ENCODE measurements at places on chromosomes 5 and 9.

- DNase-seq: no peak
These were observed 24.8 kb downstream of the GRIA1 start for GRCh38 chr5:153515301-153515700.

- no peak for DNase-seq
These were observed 79.4 kb downstream of the FAM114A2 start for GRCh38 chr5:153959134-153959957.

DNA sequence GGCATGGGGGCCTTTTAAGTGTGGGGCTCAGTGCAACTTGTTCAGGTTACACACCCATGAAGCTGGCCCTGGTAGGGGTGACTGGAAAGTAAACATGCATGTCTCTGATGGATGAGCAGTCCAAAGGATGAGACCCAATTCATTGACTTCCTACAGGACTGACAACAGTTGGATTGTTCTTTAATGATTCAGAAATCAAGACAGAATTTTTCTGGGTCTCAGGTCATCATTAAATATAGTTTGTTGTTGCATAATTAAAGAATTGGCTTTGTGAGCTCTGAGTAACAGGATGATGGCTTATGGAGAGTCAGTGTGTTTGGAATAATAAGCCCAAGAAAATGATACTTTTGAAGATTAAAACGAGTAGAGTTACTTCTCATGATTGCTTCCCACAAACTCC is 604.2 kb upstream of the CLINT1 start:
- no peak for DNase-seq

- no peak for DNase-seq
These were observed 105.3 kb downstream of the UBAP2 start for GRCh38 chr9:33943389-33943788.

GRCh38 chr5:115429345-115429940 is 115.1 kb downstream of the FEM1C start:
- DNase-seq: no peak

- no peak for DNase-seq
These were observed 58.8 kb downstream of the ZNF366 start for GRCh38 chr5:72448368-72448767.

GRCh38 chr5:147780924-147781573 is 1.5 kb downstream of the JAKMIP2 start:
- no peak for DNase-seq

GRCh38 chr5:55578771-55579170 is 44.0 kb upstream of the PLPP1 start:
- DNase-seq: no peak

DNA sequence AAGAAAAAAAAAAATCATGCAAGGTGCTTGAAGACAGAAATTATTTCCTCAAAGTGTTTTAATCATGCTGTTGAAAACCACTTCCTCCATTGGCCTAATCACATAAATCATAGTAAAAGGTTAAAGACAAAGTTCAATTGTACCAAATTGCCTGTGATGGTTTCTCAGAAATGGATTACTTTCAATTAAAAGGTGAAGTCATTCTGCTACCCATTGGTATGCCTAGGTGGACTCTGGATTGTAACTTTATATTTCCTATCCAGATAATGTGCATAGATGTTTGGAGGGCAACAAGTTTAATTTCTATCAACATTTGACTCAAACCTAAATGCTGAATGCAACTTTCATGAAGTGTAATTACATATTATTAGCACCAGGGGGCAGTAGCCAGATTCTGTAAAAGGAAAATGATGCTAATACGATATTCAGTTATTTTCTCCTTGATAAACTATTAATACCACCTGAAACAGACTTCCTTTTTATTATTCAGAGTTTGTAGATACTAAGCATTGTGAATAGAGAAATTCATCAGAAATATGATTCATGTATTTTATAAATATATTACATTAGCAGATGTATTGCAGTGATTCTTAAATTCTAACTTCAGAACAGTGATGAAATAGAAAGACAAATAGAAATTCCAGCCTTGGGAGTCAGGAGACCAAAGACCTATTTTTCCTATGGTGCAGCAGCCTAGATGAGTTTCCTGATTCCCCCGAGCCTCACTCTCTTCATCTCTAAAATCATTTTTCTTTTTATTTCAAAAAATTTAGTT is 148.2 kb downstream of the CAAP1 start:
- DNase-seq: no peak
